ENCODE measurements at places on chromosomes 4 and X.

DNA sequence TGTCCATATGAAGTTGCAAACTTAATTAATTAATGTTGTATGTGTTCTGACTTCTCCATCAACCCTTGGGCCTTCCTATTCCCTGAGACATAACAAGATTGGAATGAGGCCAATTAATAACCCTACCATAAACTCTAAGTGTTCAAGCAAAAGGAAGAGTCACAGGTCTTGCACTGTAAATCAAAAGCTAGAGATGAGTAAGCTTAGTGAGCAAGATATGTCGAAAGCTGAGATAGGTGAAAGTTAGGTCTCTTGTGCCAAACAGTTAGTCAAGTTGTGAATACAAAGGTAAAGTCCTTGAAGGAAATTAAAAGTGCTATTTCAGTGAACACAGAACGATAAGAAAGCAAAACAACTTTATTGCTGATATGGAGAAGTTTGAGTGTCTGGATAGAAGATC lies 58.2 kb upstream of the GPRIN3 start:
- DNase-seq, result no peak

DNA sequence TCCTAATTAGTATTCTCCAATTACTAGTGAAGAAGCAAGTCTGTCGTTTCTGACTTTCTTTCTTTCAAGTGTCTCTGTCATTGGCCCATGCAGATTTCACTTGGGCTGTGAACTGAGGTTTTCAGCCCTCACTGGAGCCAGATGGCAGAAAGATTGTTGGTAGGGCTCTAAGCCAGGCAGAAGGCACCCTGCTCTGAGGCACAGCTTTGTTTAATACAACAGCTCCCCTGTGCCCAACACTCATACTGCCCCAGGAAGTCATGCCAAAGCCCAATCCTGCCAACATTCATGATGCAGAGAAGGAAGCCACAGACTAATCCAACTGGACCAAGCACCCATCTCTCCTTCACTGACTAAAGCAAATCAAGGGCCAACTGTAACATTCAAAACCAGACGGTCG lies 117.1 kb upstream of the FRG1 start:
- DNase-seq, result no peak

GRCh38 chrX:49704691-49705404 lies 9.1 kb upstream of the PAGE1 start:
- no peak for DNase-seq

GRCh38 chr4:1725521-1725920 lies 4.2 kb downstream of the TACC3 start:
- DNase-seq, result no peak

DNA sequence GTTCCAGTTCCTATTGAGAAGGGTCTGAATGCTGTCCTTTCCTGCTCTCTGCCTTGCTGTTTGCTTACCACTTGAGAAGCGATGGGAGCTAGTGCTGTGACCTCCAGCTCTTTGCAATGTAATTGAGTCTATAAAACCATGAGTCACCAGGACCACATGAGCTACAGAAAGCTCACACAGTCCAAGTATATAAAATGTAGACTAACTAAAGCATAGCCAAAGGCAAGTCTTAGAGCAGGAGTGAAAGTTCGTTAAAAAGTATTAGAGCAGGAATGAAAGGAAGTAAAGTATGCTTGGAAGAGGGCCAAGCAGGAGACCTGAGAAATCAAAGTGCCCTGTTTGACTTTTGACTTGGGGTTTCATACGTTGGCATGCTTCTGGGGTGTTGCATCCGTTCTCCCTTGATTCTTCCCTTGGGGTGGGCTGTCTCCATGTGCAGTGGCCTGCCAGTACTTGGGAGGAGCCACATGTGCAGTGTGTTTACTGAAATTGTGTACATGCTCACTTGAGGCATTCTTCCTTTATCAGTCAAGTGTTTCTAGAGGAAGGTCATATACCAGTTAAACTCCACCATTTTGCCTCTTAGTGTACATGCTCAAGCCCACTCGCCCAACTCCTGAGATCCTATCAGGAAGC lies 71.3 kb upstream of the KIT start:
- DNase-seq, result no peak

DNA sequence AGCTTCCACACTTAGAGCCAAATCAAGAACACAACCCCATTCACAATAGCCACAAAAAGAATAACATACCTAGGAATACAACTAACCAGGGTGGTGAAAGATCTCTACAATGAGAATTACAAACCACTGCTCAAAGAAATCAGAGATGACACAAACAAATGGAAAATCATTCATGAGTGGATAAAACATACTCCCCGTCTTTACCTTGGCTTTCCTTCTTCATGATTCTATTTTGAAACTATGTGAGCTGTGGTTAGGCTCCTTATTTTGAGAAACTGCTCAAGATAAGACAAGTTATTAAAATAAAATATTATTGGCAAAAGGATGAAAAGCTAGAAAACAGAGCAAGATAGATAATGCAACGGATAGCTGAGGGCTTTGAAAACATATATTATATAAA lies 598.1 kb upstream of the FAT1 start:
- DNase-seq, result no peak

GRCh38 chr4:65597697-65598096 lies 72.6 kb downstream of the EPHA5 start:
- no peak for DNase-seq

DNA sequence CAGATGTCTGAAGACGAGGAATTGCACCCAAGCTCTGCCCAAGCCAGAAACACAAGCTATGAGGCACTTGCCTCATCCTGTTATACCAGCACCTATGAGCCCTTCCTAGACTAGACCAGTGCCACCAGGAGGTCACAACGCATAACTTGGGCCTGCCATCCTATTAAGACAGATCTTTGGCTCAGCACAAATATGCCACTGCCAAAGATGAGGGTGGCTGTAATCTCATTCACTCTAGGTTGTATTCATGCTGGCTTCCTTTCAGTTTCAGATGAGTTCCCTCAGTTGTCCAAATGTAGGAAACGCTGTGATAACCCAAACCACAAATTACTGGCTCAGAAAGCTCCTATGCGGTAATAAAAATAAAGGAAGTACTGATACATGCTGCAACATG lies 76.5 kb upstream of the CITED1 start:
- no peak for DNase-seq

- DNase-seq, result no peak
These were observed 235.4 kb downstream of the MAML3 start for GRCh38 chr4:139918591-139918990.

DNA sequence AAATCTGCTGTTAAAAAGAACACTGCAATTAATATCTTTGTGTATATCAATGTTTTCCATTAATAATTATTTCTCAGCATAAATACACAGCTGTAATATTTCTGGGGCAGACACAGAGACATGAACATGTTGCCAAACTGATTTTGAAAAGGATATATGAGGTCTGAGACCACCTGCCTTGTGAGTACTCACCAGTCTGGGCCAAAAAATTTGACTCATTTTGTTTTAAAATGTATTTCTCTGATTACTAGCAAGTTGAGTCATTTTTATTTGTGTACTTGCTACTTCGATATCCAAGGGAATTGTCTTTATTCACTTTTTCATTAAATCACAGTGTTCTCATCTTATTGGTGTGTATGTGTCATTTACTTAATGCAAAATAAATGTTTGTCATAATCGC lies 8.5 kb upstream of the RAI2 start:
- DNase-seq, result no peak

DNA sequence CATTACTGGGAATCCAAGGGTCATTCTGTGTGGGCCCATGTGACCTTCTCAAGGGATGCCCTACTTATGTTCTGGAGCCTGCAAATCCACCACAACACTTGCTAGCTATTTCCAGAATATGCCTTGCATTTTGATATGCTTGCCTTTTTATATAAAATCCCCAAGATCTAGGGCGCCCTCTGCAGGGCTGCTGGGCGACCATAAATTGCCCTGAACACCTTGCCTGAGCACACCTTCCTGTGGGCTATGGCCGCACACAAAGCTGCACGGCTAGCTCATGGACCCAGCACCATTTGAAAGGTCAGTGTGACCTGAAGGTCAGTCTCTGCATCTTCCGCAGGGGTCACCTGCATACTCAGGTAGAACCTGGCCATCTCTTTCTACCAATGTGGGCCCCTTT lies 311.7 kb downstream of the NLGN4X start:
- no peak for DNase-seq

GRCh38 chr4:41217020-41217333 lies 2.6 kb upstream of the APBB2 start:
- no peak for DNase-seq

DNA sequence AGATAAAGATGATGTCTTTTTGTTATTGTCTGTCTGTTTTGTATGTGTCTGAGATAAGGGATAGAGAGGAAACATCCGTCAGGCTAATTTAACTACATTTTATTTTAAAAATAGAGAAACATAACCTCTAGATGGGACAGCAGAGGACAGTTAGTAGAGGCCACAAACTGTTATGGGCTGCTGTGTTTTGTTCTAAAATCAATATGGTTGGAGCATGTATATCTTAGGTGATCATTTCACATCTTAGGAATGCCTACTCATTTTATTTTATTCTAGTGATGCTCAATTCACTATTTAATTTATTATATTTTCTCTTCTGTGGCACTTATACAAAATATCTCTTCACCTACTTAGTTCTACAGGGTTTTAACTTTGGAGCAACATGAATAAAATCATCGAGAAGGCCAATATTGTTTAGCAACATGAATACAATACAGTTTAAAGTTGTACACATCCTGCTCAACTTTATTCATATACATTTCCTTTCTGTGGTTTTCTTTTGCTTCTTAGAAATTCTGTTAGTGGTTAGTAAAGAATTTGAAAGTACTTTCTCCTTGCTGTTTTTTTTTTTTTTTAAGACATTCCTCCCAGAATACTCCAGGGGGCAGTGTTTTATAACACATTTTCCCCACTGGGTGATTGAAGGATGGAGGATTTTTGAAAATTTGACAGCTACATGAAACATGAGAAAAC lies 392.9 kb downstream of the UNC5C start:
- DNase-seq, result no peak

DNA sequence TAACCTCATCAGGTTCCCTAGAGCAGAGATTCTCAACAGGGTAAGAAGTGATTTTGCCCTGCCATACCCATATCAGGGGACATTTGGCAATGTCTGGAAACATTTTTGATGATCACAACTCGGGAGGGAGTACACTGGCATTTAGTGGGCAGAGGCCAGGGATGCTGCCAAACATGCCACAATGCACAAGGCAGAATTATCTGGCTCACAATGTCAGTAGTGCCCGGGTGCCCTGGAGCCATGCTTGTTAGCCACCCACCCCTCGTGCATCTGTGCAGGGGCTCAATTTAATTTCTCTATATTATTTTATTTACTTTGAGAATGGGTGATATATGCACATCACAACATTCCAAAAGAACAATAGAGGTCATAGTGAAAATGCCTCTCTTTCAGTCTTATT lies 82.0 kb upstream of the DHX15 start:
- no peak for DNase-seq

DNA sequence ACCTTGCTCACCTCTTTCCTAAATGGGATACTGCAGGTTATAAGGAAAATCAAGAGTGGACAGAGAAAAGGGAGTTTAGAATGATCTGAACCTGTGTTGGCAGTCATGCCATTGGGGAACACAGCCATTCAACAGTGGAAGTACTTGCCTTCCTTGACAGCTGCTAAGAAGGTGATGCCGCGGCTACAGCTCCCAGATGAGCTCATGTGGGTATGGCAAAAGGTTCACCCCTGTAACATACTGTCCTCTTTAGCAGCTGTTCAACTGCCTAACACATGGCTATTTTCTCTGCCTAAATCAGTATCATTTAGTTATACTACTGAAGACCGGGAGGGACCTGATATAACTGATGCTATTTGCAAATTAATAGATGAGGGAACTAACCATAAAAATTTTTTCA lies 76.8 kb downstream of the DCHS2 start:
- no peak for DNase-seq

GRCh38 chrX:78199851-78200250 lies 60.4 kb upstream of the TAF9B start:
- no peak for DNase-seq

GRCh38 chr4:33088713-33089112 lies 2368.5 kb downstream of the PCDH7 start:
- DNase-seq, result no peak

- DNase-seq, result no peak
These were observed 37.7 kb downstream of the NAA11 start for GRCh38 chr4:79288185-79288584.

DNA sequence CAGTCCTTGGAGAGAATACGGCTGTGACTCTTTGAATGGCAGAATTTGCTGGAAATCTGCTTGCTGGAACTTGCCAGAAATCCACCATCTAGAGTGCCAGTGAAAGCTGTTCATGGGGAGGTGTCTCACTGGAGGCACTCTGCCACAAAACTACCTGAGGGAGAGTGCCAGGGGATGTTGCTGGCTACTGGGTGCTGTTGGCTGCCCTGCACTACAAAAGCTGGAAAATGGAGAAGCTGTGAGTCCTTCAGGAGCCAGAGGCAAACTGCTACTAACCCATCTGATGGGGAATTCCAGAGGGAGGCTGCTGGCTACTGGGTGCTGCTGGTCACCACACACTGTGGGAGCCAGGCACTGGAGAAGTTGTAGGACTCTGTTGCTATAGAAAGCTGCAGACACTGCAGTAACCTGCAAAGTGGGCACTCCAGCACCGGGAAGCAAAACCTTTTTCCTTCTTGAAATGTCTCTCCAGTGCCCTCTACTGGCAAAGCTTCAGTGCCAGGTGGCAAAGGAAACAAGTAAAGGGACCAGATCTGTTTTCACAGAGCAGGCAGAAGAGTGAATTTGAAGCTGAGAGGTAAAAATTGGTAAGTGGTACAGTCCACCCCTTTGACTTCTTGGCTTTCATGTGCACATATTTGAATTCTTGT lies 47.8 kb upstream of the HSD17B10 start:
- DNase-seq, result peak; percentile 65

- DNase-seq, result no peak
These were observed 15.4 kb upstream of the MAGED1 start for GRCh38 chrX:51878056-51878455.

GRCh38 chr4:185204238-185204910 lies 574 bp upstream of the CFAP97 start:
- DNase-seq, result no peak
